Pulmonary artery endothelial cell (primary cell): ENCODE measurements at places on chromosomes 16 and 17. TPM values are rescaled to one million over a fixed set of nuclear protein-coding genes. Genes with fewer than 3 reads are reported as not detected.

Gene FAM20A
- total RNA-seq = not detected in 2 replicates

Gene ALOX15
- not detected in 2 replicates for total RNA-seq

Gene KRTAP4-5
- total RNA-seq = not detected in 2 replicates

Gene ACBD4
- total RNA-seq = 4.4 and 5.5 TPM in 2 replicates

Gene KRTAP9-4
- not detected in 2 replicates for total RNA-seq

Gene CORO7
- 33.0 and 42.4 TPM in 2 replicates for total RNA-seq

Gene CLEC18B
- 0.04 TPM in 1 of 2 replicates, not detected in the other for total RNA-seq

Gene CDK3
- 1.1 and 1.2 TPM in 2 replicates for total RNA-seq

Gene HEATR9
- total RNA-seq = not detected in 2 replicates

Gene ABCC11
- not detected in 2 replicates for total RNA-seq

Gene TPSD1
- total RNA-seq = not detected in 2 replicates
